ENCODE measurements at places on chromosomes 16 and 17.

GRCh38 chr16:81627024-81627423, 152.1 kb upstream of the PLCG2 start:
- no peak for DNase-seq

- no peak for DNase-seq
Measured at GRCh38 chr16:86926181-86927094, 348.1 kb downstream of the FOXL1 start.

DNA sequence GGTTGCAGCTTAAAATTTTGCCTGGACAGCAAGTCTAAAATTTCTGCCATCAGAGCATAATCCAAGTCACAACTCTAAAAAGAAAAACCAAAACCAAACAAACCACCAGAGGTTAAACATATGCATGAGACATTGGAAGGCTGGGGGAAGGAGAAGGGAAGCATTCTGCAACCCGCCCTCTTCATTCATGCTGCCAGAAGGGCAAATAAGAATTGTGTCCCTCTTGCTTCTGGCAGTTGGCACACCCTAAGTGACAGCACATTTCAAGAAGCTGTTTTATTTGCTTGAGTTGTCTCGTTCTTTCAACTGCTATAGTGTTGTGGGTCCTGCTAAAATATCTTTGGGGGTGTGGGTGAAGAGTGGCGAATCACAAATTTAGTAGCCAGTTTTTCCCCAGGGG, 99.6 kb downstream of the SKAP1 start:
- no peak for DNase-seq

DNA sequence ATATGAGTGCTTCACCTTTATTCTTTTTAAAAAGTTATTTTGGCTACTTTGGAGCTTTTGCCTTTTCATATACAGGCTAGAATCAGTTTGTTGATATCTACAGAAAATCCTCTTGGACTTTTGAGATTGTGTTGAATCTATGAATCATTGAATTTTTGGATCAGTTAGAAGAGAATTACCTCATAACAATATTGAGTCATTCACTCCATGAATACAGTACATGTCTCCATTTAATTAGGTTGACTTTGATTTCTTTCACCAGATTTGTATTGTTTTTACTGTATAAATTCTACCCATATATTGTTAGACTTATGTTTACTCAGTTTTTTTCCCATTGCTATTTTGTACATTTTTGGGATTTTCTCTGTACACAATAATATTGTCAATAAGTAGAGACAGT, 54.4 kb downstream of the TAOK1 start:
- no peak for DNase-seq

- DNase-seq = no peak
Measured at GRCh38 chr16:51535591-51535990, 384.5 kb upstream of the SALL1 start.

DNA sequence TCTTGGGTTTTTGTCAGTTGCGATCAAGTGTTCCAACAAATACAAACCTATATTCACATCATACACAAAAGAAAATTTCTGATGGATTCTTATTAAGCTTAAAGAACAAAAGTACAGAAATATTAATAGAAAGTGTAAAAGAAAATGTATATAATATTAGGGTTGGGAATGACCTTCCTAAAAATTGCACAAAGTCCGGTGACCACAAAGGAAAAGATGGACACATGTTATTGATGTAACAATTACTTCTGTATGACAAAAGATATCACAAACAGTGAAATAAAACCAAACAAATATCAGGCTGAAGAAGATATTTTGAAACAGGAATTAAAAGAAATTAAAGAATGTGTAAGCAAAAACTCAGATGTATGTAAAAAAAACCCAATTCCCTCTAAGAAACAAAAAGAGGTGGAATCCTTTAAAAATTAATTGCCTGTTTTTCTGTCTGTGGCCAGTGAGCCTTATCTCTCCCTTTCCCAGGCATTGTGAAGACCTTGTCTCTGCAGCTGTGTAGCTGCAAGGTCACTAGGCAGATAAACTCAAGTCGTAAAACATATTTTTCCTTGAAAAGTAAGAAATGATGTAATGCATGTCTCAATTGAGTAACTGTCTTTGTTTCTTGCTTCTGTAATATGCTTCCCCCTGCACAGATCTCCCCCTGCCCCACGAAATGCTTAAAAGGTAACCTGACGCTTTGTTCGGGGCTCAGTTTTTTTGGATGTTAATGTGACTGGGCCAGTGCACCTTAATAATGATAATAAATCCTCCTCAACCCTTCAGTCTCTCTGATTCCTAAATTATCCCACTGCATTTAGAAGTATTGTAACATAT, 2.8 kb downstream of the ST6GALNAC1 start:
- DNase-seq = no peak

- DNase-seq = no peak
Measured at GRCh38 chr16:57720142-57720575, 15.4 kb upstream of the KATNB1 start.

GRCh38 chr16:70254180-70254964, 2.6 kb upstream of the EXOSC6 start:
- DNase-seq = no peak

- no peak for DNase-seq
Measured at GRCh38 chr17:82343560-82343959, 10.0 kb upstream of the SECTM1 start.

GRCh38 chr17:4973256-4974114, 5.9 kb upstream of the SPAG7 start:
- no peak for DNase-seq

DNA sequence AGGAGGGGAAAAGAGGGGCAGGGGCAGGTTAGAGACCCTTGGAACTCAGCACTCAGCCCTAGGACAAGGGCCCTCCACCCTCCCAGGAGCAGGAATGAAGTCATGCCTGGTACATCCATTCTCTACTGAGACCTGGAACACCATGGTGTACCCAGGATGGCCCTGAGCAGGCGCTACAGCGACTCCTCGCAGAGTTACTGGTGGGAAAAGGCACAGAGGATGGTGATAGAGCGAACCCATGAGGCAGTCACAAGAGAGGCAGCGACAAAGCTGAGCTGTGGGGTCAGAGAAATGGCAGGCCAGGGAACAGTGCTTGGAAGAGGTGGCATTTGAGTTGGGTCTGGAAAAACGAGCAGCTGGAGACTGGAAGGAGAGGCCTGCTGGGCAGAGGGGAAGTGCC, 37.5 kb downstream of the SRCIN1 start:
- DNase-seq = no peak

DNA sequence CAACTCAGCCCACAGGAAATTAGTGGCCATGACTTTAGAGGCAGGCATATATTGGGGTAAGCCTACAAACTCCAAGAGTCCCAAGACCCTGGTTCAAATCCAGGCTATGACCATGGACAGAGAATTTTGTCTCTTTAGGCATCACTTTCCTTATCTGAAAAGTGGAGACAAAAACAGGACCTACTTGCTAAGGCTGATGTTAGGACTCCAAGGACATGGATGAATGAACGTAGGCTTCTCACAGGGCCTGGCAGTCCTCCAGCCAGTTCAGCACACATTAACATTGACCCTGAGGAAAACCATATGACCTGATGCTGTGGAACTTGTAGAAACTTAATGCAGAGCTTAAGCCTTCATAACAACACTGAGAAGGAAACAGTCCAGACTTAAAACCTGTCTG, 1.4 kb downstream of the FKBP10 start:
- no peak for DNase-seq

GRCh38 chr16:17447101-17447569, 23.6 kb downstream of the XYLT1 start:
- DNase-seq = no peak

DNA sequence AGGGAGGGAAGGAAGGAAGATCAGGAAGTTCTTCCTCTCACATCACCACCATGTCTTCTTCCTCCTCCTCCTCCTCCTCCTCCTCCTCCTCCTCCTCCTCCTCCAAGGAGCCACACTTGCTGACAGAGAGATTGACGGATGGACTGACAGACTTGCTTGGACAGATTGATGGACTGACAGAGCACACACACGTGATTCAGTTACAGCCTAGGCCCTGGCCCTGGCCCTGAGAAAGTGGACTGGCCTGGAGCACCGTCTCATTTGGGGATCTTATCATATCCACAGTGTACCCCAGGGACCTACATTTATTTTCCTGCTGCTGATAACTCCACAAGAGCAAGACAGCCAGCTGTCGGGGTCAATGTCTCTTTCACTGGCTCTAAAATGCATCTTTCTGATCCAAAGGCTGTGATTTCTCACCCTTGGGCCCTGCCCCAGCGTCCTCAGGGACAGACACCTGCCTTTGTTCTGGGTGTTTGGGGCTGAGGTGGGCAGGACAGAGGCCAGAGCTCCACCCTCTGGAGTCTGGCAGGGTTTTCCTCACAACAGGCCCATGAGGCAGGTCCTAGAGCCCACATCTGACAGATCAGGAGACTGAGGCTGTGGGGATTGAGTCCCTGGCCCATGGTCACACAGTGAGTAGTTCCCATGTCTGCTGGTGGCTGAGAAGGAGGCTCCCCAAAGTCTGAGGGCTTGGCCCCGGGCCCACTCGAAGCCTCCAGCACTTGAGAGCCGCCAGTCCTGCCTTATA, 2.3 kb upstream of the P2RX1 start:
- DNase-seq = no peak

DNA sequence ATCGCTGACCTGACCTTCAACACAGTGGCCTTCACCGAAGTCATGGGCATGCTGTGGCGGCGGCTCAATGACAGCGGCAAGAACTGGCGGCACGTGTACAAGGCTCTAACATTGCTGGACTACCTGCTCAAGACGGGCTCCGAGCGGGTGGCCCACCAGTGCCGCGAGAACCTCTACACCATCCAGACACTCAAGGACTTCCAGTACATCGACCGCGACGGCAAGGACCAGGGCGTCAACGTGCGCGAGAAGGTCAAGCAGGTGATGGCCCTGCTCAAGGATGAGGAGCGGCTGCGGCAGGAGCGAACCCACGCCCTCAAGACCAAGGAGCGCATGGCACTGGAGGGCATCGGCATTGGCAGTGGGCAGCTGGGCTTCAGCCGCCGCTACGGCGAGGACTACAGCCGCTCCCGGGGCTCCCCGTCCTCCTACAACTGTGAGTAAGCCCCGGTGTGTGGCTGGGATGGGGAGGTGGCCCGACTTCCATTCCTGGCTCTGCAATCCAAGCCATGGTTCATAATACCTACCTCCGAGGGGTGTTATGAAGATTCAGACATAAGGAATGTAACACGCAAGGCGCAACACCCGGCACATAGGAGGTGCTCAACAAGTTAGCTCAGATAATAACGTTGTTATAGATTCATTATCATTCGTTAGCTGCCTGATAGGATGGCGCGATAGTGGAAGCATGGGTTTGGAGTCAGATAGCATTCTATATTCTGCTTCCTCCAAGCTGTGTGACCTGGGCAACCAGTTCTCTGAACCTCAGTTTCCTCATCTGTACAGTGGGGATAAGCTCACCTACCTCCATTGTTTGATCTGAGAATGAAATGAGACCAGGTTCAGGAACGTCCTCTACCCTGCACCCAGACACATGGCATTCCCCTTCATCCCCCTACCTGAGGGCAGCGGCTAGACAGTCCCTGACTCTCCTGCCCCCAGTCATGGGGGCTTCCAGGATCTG, 4.4 kb downstream of the EPN3 start:
- DNase-seq = no peak

GRCh38 chr17:18315562-18315922, 449 bp downstream of the SMCR8 start:
- no peak for DNase-seq

GRCh38 chr16:66926961-66927436, 1.7 kb upstream of the RRAD start:
- no peak for DNase-seq

- DNase-seq = no peak
Measured at GRCh38 chr17:64171041-64171440, 41.1 kb upstream of the ERN1 start.

GRCh38 chr16:57814896-57815295, 12.6 kb upstream of the KIFC3 start:
- DNase-seq = no peak

DNA sequence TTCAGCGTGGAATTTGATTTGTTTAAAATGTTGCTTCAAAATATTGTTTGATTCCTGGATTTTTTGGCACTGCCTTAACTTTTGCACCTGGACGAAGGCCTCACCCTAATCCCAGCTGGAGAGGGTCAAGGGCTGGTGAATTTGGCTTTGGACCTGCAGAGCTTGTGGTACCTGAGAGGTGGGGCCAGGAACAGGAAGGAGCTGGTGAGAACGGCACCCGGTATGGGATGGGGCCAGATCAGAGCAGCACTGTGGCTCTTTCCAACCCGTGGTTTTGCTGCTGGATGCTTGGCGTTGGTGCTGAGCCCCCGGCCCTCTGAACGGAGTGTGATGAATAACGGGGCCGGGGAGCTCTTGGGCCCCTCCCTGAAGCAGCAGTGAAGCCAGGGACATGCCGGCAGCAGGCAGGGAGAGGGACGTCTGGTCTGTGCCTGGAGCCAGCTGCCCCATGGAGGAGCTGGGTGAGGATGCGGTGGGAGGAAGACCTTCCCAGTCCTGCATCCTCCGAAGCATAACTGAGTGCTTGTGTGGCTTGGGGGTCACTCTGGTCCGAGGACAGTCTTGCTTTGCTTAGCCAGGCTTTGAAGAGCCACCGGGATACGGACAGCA, 275.4 kb downstream of the SEC14L1 start:
- DNase-seq = no peak

Data from stimulated activated CD4-positive, alpha-beta T cell treated with anti-CD3 and anti-CD28 coated beads, Interleukin-1b, Interleukin-23, amount 100 ng/mL, for 1 hour (primary cell).